Caudate nucleus (tissue), 63 donors: ENCODE measurements at places on chromosomes 4 and X.

- no peak for DNase-seq
Observed at GRCh38 chrX:153740631-153741222, 16.1 kb downstream of the ABCD1 start.

DNA sequence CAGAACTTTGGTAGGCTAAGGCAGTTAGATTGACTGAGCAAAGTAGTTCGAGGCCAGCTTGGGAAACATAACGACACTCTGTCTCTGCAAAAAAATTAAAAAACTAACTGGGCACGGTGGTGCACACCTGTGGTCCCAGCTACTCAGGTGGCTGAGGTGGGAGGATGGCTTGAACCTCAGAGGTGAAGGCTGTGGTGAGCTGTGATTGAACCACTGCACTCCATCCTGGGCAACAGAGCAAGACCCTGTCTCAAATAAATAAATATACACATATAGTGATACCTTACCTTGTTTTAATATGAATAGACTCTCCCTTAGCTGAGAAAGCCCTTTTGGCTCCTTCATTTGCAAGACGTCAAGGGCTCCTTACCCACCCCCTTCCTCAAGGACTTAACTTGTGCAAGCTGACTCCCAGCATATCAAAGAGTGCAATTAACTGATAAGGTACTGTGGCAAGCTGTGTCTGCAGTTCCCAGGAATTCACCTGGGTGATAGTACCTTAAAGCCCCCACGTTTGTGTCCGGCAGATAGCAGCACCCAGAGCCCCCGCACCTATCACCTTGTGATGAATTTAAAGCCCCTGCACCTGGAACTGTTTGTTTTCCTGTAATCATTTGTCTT, 655.6 kb upstream of the GALNTL6 start:
- DNase-seq: no peak

DNA sequence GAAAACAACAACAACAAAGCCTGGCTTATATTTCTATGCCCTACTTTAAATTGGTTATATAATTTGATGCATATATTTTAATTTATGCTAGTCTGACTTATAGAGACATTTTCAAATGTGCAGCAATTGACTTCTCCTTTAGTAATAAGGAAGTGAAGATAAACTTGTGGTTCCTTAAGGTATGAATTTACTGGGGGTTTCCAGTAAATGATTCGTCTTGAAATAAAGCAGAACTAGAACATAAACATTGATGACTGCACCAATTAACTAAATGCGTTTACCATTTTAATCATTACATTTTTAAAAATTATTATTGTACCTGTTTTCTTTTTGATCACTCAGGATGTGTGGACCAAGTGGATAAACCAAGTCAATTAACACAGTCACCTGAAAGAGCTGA, 99.6 kb upstream of the CCSER1 start:
- no peak for DNase-seq

- DNase-seq: no peak
Observed at GRCh38 chr4:165440415-165441158, 61.8 kb downstream of the CPE start.

DNA sequence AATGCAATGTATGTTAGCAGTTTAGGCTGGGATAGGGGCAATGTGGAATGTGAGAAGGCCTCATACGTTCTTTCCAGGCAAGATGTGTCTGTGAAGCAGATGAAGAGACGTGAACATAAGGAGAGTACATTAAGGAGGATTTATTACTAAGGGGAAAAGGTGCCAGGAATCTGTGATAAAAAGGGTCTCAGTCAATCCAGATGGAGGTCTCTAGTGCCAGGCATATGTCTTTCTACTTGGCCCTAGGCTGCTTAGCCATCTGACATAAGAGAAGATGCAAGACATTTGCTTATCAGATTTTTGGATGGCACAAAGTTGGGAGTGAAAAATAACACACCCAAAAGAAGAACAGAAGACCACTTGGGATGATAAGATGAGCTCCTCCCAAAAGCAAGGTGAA, 93.0 kb upstream of the PRKG2 start:
- DNase-seq: no peak

DNA sequence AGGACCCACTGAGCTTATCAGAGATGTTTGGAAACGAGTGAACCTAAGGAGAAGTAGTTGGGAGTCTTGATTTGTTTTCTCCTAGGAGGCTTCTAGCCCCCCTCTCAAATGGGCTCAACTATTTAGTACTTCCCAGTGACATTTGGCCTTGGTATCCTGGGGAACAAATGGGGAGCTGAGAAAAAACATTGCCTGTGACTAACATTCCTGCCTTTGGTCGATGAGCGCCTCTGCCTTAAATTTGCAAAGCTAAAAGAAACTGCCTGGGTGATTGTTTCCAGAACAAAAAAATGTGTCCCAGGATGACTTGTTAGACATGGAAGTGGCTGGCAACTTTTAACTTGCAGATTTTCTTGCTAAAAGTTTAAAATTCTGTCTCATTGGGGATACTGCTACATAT, 58.8 kb upstream of the IGFBP7 start:
- DNase-seq: no peak

- no peak for DNase-seq
Observed at GRCh38 chr4:139875411-139875825, 209.8 kb downstream of the MGST2 start.

- DNase-seq: no peak
Observed at GRCh38 chrX:133053861-133054598, 42.9 kb downstream of the USP26 start.

DNA sequence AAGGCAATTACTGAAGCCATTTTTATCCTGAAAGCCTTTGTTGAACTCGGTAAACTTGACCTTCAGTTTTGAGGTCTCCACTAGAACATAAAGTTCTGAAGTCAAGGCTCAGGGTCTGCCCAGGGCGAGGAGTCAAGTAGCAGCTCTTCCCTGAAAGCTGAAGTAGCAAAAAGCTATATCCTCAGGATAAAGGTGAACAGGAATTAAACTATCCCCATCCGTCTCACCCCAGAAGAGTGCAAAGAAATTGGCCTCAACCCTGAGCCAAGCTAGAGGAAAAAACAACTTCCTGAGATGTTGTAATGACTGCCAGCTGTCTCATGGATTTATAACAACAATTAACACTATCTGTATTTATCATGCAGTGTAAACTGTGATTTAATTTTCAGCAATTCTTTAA, 590.8 kb downstream of the SPRY1 start:
- DNase-seq: no peak

DNA sequence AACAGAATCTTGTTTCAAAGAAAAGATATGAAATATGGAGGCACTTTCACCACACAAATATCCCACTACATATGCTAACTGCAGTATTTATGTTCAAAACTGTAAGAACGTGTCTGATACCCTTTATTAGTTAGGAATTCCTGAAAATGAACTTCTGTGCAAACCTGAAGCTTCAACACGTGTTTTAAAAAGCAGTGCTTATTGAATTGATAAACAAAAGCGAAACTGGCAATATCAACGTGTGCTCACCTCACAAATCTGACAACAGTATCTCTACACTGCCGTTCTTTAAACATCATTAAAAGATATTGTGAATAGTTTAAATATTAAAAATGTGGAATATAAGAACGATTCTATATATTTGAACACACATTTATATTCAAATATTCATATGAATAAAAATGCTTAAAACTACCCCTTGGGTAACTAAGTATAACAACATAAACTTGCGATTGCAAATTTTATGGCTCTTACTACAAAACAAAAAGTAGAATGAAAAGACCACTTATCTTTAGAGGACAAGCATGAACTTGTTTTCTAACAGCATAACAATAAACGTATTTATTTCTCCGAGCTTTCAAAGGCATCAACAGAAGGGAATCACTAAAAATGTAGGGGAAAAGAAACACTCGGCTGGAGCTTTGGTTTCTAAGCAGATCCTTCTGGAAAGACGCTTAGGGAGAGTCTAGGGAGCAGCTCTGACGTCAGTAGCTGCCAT, at the start of gene LRP2BP:
LRP2BP (minus strand) TSS at position 687 of the 718 bp plus-strand sequence. CDS start 17,738 bp downstream, outside the sequence.
- no peak for DNase-seq

GRCh38 chr4:69668680-69669079, 15.6 kb upstream of the UGT2A1 start:
- no peak for DNase-seq

DNA sequence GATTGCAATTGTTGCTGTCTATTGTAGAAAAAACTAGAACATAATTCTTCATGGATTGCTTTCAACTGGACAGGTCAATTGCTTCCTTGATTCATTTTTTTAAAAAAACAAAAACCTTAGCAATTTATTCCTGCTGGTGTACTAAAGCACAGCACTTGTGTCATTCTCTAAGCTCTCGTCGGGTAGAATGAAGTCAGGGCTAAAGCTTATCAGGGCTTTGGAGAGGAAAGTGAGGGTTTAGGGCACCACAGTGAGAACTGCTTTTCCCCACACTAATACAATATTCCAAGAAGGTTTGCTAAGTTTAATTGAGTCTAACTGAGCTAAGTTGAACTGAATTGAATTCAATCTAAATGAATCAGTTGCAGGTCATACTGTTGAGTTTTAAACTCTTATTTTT, 76.4 kb upstream of the TLR3 start:
- DNase-seq: no peak

GRCh38 chr4:153084980-153085630, 119.1 kb upstream of the TRIM2 start:
- peak; percentile 73 for DNase-seq

- DNase-seq: no peak
Observed at GRCh38 chrX:154855256-154855655, 20.8 kb upstream of the SMIM9 start.

- DNase-seq: no peak
Observed at GRCh38 chr4:54513204-54513603, 144.6 kb upstream of the KIT start.

DNA sequence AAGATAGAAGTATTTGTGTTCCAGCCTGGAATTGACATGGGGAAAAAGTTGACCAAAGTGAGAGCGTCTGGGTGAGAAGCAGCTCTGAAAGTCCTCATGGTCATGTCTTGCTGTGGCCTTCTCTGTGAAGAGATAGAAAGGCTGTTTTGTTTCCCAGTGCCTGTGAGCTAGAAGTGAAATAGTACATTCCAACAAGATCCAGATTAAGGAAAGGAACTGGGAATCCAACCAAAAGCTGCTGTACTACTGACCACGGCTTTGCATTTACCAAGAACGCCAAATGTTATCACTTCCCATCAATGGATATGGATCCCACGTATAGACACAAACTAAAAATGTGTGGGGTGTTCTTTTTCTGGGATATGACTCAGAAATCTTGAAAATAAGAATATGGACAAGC, 51.2 kb downstream of the TENM3 start:
- DNase-seq: no peak

DNA sequence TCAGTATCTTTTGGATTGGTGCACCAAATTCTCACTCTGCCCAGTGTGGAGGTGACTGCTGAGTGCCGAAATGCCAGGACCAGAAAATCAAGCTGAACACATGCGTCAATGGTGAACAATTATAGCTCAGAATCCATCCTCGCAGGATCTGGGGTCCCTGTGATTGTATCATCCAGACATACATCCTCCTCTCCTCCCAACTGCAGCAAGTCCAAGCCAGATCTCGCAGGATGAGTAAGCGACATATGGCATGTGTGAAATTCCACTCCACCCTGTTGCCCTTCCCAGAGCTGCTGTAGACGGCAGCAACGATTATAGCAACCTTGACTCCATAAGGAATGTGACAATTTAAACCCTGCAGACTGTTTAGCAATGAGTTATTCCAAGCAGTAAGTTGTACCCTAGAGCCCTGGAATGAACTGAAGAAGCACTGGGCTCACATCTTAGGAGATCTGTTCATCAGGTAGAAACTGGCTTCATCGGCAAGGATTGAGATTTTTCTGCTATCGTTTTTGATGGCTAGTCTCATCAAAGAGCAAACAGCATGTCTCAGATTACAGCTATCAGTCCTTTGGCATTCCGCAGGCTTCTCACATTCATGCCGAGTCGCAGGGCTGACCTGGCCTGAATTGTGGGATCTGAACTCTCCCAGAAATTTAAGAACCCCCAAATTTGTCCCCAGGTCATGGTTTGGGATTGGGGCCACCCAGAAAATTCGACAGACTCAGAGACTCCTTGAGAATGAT, 35.5 kb upstream of the SORBS2 start:
- no peak for DNase-seq

DNA sequence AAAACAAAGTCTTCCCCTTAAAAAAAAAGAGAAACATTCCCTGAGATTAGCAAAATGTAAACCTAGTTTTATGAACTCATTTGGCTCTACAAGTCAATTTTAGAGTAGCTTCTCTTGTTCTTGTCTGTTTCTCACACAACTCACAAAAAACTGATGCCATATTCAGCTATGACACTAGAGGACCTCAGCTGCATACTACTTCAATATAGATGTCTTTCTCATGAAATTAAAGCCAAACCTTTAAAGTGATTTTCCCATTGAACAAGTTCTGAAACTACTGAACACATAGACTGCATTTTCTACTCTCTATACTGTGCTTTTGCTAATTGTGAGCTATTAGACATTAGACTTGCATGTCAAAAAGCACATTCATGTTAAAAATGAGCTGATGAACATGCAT, 49.8 kb downstream of the TBCK start:
- DNase-seq: no peak

- DNase-seq: no peak
Observed at GRCh38 chrX:3811331-3812311, 98.2 kb upstream of the PRKX start.

DNA sequence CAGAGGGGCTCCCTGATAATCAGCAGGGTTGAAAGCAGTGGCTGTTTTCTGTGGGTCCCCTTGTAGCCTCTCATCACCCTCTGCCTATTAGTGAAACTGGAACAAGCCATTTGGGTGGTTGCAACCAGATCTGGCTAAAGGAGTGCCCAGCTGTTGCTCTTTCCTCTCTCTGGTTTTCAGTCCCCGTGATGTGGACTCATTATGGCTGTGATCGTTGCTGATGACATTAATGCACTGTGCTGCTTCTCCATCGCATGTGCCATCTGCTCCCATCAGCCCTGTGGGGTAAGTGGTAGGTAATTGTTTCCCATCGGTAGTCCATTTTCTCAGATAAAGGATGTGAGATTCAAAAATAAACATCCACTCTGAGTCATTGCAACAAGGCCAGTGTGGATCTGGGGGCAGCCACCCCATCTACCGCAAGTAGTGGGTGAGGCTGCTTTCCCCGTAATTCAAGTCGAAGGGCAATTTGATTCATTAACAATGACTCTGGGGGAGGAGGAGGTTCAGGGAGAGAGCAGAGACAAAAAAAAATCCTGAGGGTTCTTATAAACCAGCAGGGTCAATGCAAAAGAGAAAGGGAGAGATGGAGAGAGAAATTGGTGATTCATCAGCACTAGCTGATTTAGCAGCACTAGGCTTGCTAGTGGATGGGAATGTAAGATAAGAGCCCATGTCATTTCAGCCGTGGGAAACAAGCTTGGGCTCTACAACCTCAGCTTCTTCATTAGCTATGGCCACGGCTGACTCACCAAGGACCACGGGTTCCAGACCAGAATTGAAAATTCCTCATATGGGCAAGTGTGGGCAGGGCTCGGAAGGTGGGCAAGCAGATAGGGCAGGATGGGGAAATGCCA, 357.8 kb downstream of the MID1IP1 start:
- DNase-seq: no peak
